ENCODE measurements at places on chromosomes 1 and 21.

DNA sequence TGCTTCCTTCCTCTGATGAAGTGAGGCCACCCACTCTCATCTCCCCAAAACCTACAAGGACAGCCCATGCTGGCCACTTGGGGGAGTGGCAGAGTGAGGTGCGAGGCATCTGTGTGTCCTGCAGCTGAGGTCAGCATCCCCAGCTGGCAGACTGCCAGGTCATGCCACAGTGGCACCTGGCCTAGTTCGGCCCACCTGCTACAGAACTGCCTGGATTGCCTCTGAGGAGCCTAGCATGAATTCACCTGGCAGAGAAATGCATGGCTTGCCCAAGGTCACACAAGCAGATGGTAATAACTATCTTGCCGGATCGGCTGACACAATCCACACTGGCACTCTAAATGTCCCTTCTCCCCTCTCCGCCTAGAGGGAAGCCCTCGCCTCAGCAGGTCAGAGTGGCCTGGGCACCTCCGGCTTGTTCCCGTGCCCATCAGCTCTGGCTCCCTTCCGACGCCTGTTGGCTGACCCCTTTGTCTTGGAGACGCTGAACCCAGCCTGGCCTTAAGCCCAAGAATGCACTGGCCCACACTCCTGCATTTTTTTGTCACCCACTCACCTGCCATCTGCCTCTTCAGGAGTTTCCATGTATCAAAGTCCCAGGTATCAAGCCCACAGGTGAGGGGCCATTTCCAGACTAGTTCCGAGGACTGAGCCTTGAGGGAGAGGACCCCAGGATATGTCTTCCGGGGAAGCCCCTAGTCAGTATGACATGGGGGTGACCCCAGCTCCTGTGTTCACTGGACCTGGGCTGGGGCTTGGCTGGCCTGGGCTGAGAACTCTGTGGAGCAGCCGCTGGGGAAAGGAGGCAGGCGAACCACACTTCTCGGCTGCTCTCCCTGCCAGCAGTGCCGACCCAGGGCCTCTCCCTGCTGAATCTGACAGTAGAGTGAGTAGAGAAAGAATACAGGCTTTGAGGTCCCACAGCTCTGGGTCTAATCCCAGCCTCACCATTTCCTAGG is 21.7 kb downstream of the ECE1 start:
- DNase-seq, result no peak

- no peak for DNase-seq
Observed at GRCh38 chr1:66542811-66543767, 9.1 kb downstream of the SGIP1 start.

- no peak for DNase-seq
Observed at GRCh38 chr1:113456967-113457366, 66.7 kb downstream of the MAGI3 start.

GRCh38 chr1:53956308-53957168 is 10.4 kb downstream of the LRRC42 start:
- no peak for DNase-seq

DNA sequence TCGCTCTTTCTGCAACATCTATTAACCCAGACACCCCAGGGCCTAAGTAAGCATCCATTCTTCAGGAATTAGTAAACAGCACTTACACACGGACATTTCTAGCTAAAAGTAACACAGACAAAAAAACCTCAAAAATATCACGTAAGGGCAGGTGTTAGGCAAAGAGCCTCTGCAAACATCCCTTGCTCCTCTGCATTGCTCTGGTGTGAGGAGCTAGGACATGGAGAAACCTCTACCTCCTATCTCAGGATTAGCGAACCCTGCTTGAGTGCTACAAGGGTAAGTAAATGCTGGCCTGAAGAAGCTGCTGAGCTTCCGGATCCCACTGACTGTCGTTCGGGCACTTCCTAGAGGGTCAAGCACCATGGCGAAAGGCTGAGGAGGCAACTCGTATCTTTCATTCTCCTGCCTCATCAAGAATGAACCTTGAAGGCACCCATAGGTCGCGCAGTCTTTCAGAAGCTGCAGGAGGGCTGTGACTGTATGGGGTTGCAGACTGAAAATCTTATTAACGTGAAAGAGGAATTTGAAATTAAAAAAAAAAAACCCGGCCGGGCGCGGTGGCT is 2.1 kb downstream of the PTGER3 start:
- DNase-seq, result no peak

GRCh38 chr1:179813626-179814545 is 63.7 kb downstream of the TOR1AIP2 start:
- DNase-seq, result no peak

DNA sequence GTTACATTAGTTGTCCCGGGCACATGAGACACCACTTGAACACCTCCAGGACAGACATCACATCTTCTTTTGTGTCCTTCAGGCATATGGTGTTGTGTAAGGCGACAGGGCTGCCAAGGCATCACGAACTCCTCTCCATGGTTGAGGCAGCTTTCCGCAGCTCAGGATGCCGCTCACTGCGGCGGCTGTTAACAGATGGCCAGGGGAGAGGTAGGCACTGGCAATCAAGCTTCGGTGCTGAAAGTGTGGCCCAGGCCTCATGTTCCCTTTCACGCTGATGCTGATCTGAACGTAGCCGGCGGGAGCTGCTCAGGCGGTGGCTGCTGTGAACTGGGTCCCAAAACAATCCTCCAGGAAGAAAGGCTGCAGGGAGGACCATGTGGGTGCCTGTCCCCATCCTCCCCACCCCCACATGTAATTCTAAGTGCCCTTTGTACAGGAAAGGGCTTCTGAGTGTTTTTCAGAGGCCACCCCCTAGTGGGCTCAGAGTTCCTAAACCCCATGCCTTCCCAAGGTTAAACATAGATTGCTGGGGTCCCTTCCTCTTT is 287.1 kb upstream of the AJAP1 start:
- no peak for DNase-seq

GRCh38 chr1:17773591-17774326 is 18.6 kb downstream of the ACTL8 start:
- no peak for DNase-seq

- no peak for DNase-seq
Observed at GRCh38 chr1:113787663-113788062, 24.6 kb downstream of the RSBN1 start.

DNA sequence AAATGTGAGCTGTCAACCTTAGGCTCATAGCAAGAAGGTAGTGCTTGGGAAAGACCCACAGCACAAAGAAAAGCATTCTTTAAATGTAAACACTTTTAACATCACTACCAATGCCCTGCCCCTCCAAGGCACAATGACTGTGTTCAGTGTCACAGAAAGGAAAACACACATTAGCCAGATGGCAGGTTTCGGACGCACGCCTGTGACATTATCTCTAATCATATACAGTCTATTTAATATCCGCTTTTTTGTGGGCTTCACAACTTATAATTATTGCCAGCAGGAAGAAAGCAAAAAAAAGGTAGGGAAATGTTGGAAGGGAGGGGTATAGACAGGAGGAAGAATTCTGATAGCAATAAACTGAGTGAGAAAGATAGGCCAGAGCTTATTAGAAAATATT is 112.4 kb upstream of the BEND5 start:
- no peak for DNase-seq

- no peak for DNase-seq
Observed at GRCh38 chr1:247274605-247275256, 18.9 kb downstream of the VN1R5 start.

- no peak for DNase-seq
Observed at GRCh38 chr21:32719085-32719484, 8.7 kb downstream of the SYNJ1 start.

DNA sequence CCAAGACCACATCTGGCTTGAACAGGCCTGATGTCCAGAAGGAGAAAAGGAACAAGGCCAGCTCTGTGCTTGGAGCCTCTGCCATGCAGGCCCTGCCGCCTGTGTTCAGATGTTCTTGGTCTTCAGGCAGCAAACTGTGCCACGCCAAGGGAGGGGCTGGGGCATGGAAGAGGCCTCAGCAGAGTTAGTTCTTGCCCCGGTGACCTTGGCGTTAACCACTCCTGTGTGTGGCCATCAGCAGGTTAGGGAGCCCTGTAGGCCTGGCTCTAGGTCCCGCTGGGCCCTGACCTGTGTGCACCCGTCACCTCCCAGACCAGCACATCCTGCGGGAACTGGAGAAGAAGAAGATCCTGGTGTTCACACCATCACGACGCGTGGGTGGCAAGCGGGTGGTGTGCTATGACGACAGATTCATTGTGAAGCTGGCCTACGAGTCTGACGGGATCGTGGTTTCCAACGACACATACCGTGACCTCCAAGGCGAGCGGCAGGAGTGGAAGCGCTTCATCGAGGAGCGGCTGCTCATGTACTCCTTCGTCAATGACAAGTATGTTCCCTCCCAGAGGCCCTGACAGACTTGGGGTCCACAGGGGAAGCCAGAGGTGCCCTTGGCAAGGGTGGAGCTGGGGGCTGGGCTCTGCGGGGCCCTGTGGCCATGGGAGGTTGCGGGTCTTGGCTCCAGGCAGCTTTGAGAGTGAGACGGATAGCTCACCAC is 7.1 kb downstream of the ZC3H12A start:
- no peak for DNase-seq

GRCh38 chr21:17688912-17689874 is 76.5 kb upstream of the BTG3 start:
- DNase-seq, result no peak

DNA sequence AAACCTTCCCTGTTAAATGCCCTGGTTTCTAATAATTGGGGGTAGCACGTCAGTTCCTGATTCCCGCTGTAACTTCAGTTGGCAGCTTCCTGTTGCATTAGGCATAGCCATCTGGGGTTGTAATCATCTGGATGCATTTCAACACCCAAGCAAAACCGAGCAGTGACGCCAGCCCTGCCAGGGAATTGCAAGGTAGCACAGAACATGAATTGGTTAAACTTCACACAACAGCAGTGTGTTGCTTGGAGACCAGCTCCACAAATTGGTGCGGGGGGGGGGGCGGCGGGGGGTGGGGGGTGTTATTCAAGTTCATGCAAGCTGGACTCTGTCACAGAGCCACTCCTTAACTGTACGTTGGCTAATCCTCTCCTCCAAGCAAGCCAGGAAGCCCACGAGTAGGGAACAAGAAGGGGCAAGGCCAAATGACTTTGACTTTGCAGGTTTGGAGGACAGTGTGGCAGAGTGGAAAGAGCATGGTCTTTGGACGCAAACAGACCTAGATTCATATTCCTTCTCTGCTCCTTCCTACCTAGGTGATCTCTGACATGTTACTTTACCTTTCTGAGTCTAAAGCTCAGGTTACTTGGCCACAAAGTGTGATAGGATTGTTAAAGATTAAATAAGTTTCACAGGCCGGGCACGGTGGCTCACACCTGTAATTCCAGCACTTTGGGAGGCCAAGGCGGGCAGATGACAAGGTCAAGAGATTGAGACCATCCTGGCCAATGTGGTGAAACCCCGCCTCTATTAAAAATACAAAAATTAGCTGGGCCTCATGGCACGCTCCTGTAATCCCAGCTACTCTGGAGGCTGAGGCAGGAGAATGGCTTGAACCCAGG is 4.7 kb downstream of the LAX1 start:
- DNase-seq, result no peak

DNA sequence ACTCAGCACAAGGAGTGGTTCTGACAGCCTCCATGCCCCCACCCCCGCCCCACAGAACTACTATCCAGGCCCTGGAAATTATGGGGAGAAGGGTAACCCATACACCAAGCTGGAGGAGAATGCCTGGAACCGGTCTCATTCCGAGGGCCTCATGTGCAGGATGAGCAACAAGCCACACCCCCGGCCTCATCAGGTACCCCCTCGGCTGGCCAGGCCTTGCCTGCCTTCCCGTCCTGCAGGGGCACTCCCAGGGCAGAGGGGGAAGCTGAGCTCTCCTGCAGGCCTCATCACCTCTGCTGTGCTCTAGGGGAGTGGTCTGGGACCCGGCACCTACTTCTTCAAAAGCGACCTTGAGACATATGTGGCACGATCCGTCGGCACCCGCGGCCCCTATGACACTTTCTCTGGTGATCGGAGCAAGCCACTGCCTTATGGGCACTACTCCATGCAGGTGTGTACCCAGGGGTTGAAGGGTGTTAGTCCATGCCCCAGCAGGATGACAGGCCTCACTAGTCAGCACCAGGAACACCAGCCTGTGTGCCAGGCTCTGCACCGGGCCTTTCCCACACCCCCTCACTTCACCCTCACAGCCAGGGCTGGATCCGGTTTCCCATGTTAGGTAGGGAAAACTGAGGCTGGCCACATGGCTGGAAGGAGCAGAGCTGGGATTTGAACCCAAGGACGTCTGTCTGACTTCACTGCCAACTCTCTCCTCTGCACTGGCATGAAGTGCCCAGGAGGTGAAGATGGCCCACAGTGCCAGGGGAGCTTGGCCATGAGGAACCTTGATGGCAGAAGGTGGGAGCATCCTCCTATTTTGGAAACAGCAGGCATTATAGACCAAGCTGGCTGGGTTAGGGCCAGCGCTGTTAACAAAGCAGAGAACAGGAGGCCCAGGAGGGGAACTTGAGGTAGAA is 10.9 kb upstream of the TTC22 start:
- no peak for DNase-seq

DNA sequence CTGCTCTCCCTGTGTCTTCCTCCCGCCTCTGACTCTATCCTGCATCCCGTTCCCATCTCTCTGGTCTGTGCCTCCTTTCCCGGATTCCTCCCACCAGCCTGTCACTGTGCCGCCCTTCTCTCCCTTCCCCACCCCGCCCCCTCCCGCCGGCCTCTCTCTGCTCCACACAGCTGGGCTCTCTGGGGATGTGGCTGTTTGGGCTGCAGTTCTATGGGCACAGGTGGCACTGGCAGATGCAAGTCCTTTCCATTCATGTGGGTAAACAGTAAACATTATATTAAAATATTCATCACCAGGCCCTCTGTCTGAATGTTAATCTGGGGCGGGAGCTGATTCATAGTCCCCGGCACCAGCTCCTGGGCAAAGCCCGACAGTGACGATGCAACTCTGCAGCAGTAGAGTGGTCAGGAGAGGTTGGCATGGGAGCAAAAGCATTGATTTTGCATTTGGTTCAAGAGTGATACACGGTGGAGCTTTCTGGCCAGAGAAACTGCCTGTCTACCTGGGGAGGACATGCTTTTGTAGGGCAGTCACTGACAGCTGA is 249.3 kb downstream of the TNR start:
- no peak for DNase-seq

DNA sequence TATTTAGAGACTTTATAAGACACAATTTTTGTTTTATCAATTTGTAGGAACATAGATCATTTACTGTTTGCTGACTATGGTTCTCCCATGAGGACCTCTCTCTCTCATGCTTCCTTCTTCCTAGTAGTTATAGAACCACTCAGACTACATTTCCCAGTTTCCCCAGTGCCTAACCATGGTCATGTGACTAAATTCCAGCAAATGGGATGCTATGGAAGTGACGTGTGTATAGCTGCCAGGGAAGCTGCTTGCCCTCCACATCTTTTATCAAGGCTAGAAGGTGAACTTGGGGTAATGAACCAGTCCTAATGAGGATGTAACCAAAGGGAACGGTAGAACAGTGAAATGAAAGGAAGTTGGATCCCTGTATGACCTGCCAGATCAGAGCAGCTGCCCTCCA is 184.0 kb downstream of the MIS18A start:
- no peak for DNase-seq

GRCh38 chr1:63828322-63829044 is 54.7 kb downstream of the ROR1 start:
- DNase-seq, result no peak

- no peak for DNase-seq
Observed at GRCh38 chr1:245356891-245357585, 202.3 kb downstream of the KIF26B start.

- DNase-seq, result no peak
Observed at GRCh38 chr1:56375326-56375804, 204.0 kb downstream of the PLPP3 start.

- peak; percentile 42 for DNase-seq
Observed at GRCh38 chr1:160204526-160205241, 500 bp upstream of the PEA15 start.

- DNase-seq, result no peak
Observed at GRCh38 chr1:22442212-22442894, 9.3 kb upstream of the ZBTB40 start.

- no peak for DNase-seq
Observed at GRCh38 chr1:3158347-3158746, 89.3 kb downstream of the PRDM16 start.

- no peak for DNase-seq
Observed at GRCh38 chr1:27548858-27549719, 54.9 kb downstream of the AHDC1 start.

All from GM12892 (cell line).